Esophagus muscularis mucosa (tissue), 4 donors: ENCODE measurements at places on chromosomes 11 and 22. TPM values are rescaled to one million over a fixed set of nuclear protein-coding genes. Genes with fewer than 3 reads are reported as not detected.

- DNase-seq = no peak
These were observed 3.0 kb downstream of the ATL3 start for GRCh38 chr11:63667995-63668795.

DNA sequence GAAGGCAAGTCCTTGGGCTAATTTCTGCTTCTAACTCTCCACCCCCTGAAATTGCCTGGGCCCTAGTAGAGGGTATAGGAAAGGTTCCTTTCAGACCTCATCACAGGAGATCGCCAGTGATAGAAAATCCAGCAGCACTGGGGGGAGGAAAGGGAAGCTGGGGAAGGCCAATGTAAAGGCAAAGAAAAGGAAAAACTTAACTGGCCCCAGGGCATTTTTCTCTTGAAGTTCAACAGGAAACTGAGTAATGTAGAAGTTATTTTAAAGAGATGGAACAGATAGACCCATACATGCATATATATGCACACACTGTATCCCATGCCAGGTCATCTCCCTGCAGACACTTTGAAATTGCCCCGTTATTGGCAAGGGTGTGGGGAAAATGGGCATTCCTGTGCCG lies 134.0 kb downstream of the TRIM44 start:
- no peak for DNase-seq

- no peak for DNase-seq
These were observed 12.5 kb downstream of the FLRT1 start for GRCh38 chr11:64048042-64048854.

- DNase-seq = no peak
These were observed 17.8 kb upstream of the OR2AT4 start for GRCh38 chr11:75114465-75114864.

DNA sequence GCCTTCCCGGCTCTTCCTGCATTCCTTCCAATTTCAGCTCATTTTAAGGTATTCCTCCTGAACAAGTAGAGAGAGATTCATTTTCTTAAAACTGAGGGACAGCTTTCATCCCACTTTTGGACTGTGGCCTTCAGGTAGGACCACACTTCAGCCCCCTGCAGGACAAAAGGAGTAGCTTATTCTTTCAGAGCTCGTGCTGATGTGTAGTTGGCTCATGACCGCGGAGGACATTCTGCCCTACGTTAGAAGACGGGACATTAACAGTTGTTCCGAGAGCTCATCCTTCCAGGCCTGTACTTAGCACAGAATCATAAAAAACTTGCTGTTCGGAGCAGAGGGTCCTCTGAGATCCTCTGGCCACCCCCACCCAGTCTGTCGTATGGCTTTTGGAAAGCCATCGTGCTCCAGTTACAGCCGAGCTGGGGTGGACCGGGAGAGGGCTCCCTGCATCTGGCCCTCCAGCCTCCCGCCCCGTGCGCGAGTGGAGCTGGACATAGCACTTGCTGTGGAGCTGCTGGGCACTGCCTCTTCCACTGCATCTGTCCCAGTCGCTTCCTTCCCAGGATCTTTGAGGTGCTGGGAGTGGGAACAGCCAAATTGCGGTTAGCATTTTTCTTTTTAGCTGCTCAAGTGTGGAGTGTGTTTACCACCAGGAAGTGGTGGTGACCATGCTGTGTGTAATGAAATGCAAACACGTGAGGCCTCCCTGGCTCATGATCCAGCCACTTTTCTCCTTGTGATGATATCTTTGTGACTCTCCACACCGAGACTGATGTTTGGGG lies 250.3 kb downstream of the TBC1D22A start:
- DNase-seq = no peak

- DNase-seq = no peak
These were observed 7.4 kb upstream of the GUCY1A2 start for GRCh38 chr11:107025673-107026072.

DNA sequence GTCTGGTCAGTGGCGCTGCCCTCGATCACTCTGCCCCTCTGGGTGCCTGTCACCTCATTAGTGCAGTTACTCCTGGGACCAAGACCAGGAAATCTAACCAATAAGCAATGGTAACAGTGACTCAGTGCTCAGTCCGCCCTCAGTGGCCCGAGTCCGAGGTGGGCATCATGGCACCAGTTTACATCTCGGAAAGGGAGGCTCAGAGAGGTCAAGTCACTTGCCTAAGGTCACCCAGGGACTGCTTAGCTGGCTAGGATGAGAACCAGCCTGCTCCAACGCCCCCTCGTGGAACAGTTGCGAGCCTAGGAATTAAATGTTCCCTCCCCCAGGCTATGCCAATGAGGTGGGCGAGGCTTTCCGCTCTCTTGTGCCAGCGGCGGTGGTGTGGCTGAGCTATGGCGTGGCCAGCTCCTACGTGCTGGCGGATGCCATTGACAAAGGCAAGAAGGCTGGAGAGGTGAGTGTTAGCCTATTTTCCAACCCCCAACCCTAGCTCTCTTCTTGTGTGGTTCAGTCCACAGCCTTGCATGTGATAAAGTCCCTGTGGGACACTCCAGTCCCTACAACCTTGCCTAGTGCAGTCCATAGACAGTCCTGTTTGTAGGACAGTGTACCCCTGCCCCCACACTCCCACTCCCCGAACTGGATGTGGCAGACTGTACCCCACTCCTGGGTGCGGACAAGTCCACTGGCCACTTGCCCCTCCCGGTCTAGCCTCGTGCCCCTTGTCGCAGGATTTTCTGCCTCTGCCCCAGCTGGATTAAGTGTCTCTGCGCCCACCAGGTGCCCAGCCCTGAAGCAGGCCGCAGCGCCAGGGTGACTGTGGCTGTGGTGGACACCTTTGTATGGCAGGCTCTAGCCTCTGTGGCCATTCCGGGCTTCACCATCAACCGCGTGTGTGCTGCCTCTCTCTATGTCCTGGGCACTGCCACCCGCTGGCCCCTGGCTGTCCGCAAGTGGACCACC lies 1.1 kb downstream of the MTFP1 start:
- peak; percentile 94 for DNase-seq

DNA sequence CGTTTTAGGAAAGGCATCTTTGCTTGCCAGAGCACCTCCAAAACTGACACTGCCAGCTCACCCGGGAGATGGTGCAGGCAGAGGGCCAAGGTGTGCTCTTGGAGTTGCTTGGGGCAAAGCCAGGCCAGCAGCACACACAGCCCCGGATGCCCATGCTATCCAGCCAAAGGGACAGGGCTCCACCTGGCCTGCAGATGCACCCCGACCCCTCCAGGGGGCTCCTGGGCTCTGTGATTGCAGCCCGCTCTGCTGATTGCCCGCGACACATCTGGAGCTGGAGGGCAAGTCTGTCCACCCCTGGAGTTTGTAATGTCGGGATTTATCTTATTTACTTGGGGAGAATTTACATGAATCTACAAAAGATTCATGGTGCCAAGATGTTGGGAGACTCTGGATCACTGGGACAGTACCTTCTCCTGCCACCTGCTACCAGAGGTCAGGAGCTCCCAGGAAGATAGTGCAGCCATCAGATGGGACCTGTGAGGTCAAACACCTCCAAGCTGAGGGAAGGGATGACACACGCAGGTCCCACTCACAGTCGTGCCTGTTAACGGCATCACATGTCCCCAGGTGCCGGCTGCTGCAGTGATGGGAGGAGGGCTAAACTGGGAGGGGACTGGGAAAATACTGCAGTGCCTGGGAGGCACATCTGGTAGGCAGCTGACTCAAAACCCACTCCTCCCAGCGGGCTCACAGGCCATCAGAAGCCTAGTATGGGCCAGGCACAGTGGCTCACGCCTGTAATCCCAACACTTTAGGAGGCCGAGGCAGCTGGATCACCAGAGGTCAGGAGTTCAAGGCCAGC lies 17.2 kb downstream of the CBX7 start:
- DNase-seq = no peak

DNA sequence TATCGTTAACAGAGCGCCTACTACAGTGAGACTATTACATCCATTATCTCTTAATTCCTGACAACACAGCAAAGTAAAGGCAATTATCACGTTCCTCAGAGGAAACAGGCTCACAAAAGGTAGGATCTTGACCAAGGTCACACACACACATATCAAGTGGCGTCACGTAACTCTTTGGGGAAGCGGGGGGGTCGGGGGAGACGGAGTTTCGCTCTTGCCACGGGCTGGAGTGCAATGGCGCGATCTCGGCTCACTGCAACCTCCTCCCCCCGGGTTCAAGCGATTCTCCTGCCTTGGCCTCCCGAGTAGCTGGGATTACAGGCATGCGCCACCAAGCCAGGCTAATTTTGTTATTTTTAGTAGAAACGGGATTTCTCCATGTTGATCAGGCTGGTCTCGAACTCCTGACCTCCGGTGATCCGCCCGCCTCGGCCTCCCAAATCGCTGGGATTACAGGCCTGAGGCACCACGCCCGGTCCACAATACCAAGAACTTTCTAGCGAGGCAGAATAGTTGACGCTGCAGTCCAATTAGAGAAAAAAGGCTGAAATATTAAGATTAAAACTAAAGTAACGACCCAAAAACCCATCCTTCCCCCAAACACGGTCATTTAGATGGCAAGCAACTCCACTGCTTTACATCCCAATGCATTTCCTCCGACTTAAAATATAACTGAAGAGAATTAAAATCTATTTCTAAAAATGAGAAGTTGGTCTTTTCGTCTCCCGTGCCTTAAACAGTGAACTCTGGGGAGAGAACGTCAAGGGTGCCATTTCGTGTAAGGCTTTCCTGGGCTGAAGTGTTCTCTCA lies 1.2 kb downstream of the DDX17 start:
- DNase-seq = no peak

GRCh38 chr11:113474362-113475159 lies 637 bp downstream of the DRD2 start:
- no peak for DNase-seq

GRCh38 chr11:33065445-33066178 lies 26.2 kb downstream of the TCP11L1 start:
- DNase-seq = no peak

OR52B6 gene
- not detected for total RNA-seq

TREH gene
- not detected for total RNA-seq

MS4A3 gene
- total RNA-seq = not detected

NAV2 gene
- 39.9 TPM for total RNA-seq

CWC15 gene
- 22.9 TPM for total RNA-seq

CSNK2A3 gene
- 2.8 TPM for total RNA-seq
